ENCODE measurements at places on chromosomes 7 and 10.

DNA sequence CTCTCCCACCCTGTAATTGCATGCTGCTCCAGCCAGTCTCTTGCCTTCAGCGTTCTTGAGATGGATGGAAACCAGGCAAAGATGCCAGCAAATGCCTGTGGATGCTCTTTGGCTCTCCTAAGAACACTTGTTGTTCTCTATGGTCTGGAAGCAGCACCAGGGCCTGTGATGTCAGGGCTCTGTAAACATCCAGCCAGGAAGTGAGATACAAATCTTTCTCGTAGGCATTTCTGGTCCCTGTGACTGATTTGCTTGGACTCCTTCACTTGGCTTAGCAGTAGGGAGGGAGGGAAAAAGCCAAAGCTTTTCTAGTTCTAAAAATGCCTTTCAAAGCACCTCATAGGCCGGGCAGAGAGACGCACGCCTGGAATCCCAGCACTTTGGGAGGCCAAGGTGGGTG, 201.3 kb downstream of the REEP3 start:
- no peak for DNase-seq

- DNase-seq: no peak
Measured at GRCh38 chr7:1899196-1899595, 229.1 kb downstream of the ELFN1 start.

DNA sequence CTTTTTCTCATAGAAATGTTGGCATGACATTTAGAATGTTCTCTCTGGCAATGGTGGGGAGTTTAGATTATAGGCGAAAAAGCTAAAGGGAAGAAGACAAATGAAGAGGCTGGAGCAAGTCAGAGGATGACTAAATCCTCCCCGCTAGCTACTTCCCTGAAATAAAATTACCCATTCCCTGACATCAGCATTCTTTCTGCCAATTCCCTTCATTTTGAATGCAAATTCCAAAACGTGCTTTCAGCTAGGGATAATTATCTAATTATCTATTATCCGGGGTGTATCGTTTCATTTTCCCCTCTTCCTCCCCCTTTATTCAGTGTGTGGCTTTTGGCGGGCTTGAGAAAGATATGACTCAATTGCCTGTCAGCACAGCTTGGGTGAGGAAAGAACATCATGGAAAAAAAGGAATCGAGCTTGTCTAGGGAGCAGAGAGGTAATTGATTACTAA, 672.3 kb downstream of the TNS3 start:
- DNase-seq: no peak

GRCh38 chr10:103111918-103112877, 80.9 kb downstream of the NT5C2 start:
- no peak for DNase-seq

GRCh38 chr7:1817061-1817712, 147.1 kb downstream of the ELFN1 start:
- no peak for DNase-seq

- no peak for DNase-seq
Measured at GRCh38 chr10:2681891-2682290, 385.5 kb upstream of the PFKP start.

- DNase-seq: no peak
Measured at GRCh38 chr7:47435889-47436312, 146.0 kb downstream of the TNS3 start.

DNA sequence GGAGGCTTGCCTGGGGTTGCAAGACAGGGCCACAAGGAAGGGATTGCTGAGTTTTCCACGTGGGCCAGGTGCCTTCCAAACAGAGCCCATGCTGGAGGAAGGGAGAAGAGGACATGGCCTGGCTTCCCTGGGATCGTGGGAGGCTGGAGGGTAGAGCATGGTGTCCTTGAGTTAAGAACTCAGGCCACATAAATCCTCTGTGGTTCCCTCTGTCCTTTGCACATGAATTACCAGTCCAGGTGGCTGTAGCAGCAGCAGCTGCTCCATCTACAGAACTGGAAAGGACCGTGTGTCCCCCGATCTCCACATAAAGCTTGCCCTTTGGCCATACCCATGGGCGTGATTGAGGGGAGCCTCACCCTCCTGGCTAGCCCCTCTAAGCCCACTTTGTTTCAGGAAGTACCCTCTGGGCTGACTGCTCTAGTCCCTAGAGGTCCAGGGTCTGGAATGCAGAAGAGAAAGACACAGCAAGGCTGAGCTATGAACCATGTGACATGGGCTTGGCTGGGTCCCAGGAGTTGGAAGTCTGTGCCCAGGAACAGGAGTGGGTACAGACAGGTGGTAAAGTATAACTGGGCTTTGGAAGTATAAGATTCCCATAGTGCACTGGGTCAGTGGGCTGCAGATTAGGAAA, 84.9 kb downstream of the C10orf105 start:
- DNase-seq: no peak

DNA sequence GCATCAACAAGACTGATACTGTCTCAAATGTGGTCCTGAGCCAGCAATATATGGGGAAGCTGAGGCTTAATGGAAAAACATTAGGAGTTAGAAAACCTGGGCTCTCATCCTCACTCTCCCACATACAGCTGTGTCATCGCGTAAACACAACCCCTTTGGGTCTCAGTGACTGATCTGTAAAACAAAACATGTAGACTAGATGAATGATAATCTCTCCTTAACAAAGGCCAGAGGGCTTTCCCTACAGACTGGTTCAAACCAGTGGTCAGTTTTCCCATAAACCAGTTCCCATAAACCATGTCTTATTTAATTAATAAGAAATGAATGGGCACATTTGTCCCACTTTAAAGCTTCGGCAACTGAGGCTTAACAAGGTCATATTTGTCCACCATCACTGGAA, 48.1 kb downstream of the OSBPL3 start:
- no peak for DNase-seq

GRCh38 chr10:125985557-125986240, 89.3 kb downstream of the FANK1 start:
- DNase-seq: no peak
